Subcutaneous adipose tissue (tissue), 4 donors: ENCODE measurements at places on chromosomes 12 and 14. TPM values are rescaled to one million over a fixed set of nuclear protein-coding genes. Genes with fewer than 3 reads are reported as not detected.

The TRIAP1 gene
- 31.8 TPM for total RNA-seq

The THTPA gene
- 23.2 TPM for total RNA-seq

The LTBR gene
- total RNA-seq: 73.1 TPM

The AKT1 gene
- 106 TPM for total RNA-seq

The CMTM5 gene
- not detected for total RNA-seq

The ESYT1 gene
- total RNA-seq: 522 TPM

The ACSS3 gene
- total RNA-seq: 169 TPM

The DBX2 gene
- not detected for total RNA-seq

The MYH7 gene
- not detected for total RNA-seq

The CELA1 gene
- total RNA-seq: not detected

The KRT75 gene
- total RNA-seq: not detected

The RESF1 gene
- 54.1 TPM for total RNA-seq

The ITGB7 gene
- 3.4 TPM for total RNA-seq

The CLEC1A gene
- 2.9 TPM for total RNA-seq

The MAP1LC3B2 gene
- not detected for total RNA-seq

The INSM2 gene
- total RNA-seq: not detected

The KRT7 gene
- total RNA-seq: 2.4 TPM

The GRIN2B gene
- total RNA-seq: 2.0 TPM

The TRIM9 gene
- 6.3 TPM for total RNA-seq

The AQP5 gene
- total RNA-seq: not detected

The RFX4 gene
- total RNA-seq: 0.38 TPM

The TMTC2 gene
- total RNA-seq: 7.6 TPM

The GLS2 gene
- total RNA-seq: not detected

The PSMA6 gene
- total RNA-seq: 163 TPM

The ERP27 gene
- not detected for total RNA-seq

The NFYB gene
- 31.8 TPM for total RNA-seq

The CCDC38 gene
- total RNA-seq: not detected

The SERPINA12 gene
- total RNA-seq: not detected

The CDH24 gene
- total RNA-seq: 4.1 TPM

The SPATA7 gene
- total RNA-seq: 27.2 TPM

The SLCO1B1 gene
- total RNA-seq: not detected

The BEGAIN gene
- total RNA-seq: not detected

The FAM181A gene
- total RNA-seq: not detected

The FAIM2 gene
- not detected for total RNA-seq

The HEBP1 gene
- 80.1 TPM for total RNA-seq

The IL22 gene
- total RNA-seq: not detected

The IFI27 gene
- total RNA-seq: 455 TPM

The NELL2 gene
- 1.3 TPM for total RNA-seq

The B4GALNT3 gene
- total RNA-seq: not detected

The AKAP3 gene
- 2.5 TPM for total RNA-seq

The CLBA1 gene
- 4.4 TPM for total RNA-seq

The C12orf50 gene
- total RNA-seq: not detected

The RNF212B gene
- not detected for total RNA-seq

The FSCB gene
- not detected for total RNA-seq

The SDR39U1 gene
- total RNA-seq: 30.6 TPM

The PRIM1 gene
- total RNA-seq: 3.4 TPM

The DDX51 gene
- total RNA-seq: 18.6 TPM

The DPF3 gene
- not detected for total RNA-seq
